ENCODE measurements at places on chromosomes 16 and 17.

- no peak for DNase-seq
Observed at GRCh38 chr17:47778184-47778635, 43.4 kb downstream of the OSBPL7 start.

DNA sequence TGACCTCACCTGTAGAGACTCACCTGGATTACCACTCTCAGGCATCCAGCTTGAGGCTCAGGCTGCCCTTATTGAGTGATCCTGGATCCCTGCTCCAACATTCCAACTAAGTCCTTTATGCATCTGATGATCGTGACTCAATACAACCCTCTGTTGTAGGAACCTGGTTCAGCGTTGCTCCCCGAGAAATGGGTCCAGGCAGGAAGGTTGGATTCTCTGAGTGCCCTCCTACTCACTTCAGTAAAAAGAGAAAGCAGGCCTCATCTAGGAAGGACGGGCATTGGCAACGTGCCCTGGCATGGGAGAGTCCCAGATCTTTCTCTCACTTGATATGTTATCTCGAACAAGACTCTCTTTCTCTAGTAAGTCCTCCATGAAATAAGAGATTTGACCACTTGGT lies at the start of gene OR3A1:
TSS of gene OR3A1 (minus strand) at position 101 of the 400 bp plus-strand sequence. CDS start 5,778 bp downstream, outside the sequence.
- no peak for DNase-seq

GRCh38 chr17:40244255-40244654 lies 25.2 kb downstream of the WIPF2 start:
- DNase-seq: no peak

DNA sequence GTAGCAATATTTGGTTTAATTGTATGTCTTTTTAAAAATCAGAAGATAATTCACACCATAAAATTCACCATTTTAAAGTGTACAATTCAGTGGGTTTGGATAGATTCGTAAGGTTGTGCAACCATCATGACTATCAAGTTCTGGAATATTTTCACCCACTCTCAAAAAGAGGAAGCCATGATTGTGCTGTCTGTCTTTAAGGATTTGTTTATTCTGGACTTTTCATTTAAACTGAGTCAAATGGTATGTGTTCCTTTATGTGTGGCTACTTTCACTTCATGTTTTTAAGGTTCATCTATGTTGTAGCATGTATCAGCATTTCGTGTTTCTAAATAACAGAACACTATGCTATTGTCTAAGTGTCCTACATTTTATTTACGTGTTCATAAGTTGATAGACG lies 68.1 kb upstream of the CPHXL start:
- no peak for DNase-seq

DNA sequence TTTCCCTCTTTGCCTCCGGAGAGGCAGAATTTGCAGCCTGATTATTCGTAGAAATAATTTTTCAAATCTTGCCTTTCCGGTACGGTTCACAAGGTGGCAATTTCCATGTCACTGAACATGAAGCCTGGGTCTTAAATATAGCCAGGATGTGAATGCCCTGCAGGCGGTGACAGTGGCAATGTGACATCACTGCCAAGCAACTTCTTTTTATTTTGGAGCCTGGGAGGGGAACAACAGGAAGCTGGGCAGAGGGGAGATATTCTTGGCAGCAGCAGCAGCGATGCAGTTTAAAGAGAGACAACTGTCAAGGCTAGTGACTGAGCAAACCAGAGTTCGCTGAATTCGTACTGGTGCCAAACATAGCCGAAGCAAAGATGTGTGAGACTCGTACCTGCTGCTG lies 171.1 kb downstream of the SNX29 start:
- DNase-seq: peak; percentile 12

- DNase-seq: no peak
Observed at GRCh38 chr17:13044572-13045065, 26.8 kb upstream of the ELAC2 start.

DNA sequence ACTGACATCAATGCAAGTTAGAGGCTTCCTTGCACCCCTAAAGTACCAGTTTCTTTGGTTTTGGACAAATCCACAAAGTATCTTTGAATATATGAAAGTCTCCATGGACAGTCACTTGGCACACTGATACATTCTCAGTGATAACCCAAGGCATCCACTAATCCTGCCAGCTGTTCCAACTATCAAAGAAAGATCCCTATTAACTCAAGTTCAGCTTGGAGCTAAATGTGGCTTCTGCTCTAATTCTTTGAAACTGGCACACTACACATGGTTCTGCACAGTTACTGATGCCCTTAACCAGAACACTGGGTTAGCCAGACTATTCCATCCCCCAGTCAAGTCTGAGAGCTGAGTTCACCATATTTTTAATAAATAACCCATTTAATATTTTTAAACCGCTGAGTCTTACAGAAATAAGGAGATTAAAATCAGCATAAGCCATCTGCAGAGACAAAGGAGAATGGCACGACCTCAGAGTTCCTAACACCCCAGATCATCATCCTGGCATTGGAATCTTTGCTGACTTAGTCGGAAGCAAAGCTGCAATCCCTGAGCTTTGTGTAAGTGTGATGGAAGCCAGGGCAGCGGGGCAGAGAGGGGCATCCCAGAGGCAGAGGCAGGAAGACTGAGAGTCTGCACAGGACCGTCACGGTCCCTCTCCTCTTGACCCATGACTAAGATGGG lies 6.3 kb downstream of the CACNG1 start:
- DNase-seq: no peak

DNA sequence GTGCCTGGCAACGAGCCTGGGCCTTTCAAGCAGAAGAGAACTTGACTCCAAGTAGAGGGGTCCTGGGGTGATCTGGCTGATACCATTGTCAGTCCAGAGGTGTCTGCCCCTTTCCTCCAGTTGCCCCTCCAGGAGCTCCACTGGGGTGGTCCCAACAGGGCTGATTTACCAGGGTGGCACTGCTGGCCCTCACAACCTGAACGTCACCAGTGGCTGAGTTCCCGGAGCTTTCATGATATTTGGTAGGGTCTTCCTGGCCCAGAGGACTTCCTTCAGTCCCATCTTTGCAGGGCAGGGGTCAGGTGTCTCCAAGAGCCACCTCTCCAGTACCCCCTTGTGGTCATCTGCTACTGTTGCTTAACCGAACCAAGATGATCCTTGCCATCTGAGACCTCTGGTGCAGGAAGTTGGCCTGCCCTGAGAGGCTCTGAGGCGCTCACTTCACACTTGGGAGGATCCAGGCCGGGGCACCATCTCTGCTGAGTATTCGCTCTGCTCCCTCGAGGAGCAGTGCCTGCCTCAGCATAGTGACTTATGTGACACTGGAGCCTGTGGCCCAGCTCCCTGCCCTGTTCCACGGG lies 3.5 kb downstream of the LIMD2 start:
- no peak for DNase-seq

- DNase-seq: no peak
Observed at GRCh38 chr17:44905006-44906000, 6.1 kb upstream of the EFTUD2 start.

GRCh38 chr16:87145181-87146176 lies 171.7 kb downstream of the C16orf95 start:
- DNase-seq: no peak

GRCh38 chr17:43935204-43935925 lies 6.9 kb downstream of the PPY start:
- DNase-seq: no peak

DNA sequence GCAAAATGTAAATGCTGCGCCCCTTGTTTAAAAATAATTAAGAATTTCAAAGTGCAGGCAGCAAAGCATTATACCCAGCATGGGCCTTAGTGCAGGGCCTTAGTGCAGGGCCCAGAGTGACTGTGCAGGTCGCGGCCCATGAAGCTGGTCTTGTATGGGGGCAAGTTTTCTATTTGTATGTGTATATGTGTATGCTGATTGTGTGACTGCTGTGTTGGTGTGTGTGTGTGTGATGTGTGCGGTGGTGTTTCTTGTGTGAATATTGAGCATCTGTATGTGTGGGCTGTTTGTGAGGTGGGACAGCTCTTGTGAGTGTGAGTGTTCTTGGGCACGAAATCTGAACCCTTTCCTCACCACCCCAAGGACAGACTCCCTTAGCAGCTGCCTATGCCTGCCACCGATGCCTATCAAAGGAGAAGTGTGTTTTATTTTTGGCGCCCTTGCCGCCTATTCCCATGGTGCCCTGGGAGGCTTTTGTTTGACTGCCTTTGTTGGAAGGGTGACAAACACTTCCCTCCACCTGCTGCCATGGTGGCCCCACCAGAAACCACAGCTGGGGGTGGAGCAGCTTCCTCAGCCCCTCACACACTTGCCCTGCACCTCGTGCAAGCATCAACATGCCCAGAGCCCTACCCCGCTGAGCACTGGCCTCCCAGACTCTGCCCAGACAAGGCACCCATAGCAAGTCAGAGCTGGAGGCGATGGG lies 18.0 kb downstream of the CCR7 start:
- DNase-seq: peak; percentile 75

GRCh38 chr17:59804901-59805465 lies 87.8 kb downstream of the TUBD1 start:
- no peak for DNase-seq

DNA sequence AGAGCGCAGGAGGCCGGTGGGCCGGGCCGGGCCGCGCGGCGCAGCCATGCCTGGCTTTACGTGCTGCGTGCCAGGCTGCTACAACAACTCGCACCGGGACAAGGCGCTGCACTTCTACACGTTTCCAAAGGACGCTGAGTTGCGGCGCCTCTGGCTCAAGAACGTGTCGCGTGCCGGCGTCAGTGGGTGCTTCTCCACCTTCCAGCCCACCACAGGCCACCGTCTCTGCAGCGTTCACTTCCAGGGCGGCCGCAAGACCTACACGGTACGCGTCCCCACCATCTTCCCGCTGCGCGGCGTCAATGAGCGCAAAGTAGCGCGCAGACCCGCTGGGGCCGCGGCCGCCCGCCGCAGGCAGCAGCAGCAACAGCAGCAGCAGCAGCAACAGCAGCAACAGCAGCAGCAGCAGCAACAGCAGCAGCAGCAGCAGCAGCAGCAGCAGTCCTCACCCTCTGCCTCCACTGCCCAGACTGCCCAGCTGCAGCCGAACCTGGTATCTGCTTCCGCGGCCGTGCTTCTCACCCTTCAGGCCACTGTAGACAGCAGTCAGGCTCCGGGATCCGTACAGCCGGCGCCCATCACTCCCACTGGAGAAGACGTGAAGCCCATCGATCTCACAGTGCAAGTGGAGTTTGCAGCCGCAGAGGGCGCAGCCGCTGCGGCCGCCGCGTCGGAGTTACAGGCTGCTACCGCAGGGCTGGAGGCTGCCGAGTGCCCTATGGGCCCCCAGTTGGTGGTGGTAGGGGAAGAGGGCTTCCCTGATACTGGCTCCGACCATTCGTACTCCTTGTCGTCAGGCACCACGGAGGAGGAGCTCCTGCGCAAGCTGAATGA lies 606 bp downstream of the THAP11 start:
- DNase-seq: no peak

DNA sequence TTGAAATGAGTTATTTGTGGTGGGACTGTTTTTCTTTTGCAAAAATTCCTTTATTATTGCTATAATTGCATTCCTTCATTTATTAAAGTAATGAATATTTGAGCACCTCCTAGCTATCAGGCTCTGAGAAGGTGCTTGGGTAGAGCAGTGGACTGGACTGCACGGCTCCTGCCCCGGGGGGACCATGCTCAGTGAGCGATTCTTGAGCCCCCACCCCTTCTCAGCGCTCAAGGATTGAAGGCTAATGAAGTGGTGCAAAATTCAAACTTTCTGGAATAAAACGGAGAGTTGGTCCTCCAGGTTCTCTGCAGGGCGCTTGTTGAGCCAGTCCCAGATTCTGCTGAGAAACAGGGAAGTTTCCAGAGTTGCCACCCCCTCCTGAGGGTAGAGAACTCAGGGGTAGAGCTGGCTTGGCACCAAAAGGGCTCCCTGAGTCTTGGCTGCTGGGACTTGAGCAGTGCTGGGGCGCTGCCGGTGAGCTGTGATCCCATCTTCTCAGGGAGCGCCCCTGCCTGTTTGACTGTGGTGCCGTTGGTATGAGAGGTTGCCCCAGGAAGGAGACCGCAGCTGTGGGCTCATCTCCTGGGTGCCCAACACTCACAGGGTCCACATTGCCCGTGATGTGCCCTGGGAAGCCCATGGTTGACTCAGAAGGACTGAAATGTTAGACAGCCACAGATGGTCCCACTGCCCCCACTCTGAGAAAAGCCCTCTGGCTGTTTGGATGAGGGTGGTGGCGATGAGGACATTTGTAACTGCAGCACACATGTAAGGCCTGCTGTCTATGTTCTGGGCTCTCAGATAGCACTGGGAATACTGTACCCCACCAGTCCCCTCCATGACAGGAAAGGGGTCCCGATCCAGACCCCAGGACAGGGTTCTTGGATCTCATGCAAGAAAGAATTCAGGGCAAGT lies 20.0 kb downstream of the KSR1 start:
- DNase-seq: no peak

GRCh38 chr17:75074532-75074931 lies 13.2 kb upstream of the SLC16A5 start:
- DNase-seq: no peak

GRCh38 chr16:53034306-53034705 lies 18.4 kb downstream of the CHD9NB start:
- no peak for DNase-seq

DNA sequence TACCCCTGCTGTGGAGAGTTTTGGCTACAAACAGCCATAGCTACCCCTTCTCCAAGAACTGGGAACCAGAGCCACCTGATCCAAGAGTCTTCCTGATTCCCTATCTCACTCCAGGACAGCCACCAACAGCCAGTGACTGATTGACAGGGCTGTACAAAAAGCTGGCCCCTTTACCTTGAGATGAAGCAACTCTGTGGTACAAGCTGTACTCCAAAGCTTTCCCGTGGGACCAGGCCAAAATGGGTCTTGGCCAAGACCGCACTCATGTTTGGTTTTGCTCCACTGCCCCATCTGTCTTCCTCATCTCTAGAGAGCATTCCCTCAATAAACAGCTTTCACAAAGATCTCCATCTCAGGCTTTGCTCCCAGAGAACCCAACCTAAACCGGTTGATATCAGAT lies 43.6 kb downstream of the RNF157 start:
- DNase-seq: no peak

- no peak for DNase-seq
Observed at GRCh38 chr16:53666786-53667415, 36.8 kb downstream of the RPGRIP1L start.

DNA sequence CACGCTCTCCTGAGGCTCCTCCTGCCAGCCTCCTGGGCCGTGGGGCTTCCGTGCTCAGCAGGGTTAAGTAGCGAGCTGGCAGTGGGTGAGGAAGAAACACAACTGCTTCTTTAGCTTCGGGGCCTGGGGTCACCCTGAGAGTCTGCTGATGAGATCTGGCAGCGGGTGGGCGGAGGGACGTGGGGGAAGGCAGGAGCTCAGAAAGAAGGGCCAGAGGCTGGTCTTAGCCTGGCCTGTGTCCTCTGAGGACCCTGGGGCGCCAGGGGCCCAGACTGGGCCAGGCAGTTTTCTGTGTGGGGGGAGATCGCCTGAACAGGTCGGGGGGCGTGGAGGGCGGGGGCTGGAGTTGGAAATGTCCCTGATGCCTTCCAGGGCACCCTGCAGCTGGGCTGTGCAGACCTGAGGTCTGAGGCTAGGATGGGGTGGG lies 97.8 kb upstream of the GSE1 start:
- no peak for DNase-seq

DNA sequence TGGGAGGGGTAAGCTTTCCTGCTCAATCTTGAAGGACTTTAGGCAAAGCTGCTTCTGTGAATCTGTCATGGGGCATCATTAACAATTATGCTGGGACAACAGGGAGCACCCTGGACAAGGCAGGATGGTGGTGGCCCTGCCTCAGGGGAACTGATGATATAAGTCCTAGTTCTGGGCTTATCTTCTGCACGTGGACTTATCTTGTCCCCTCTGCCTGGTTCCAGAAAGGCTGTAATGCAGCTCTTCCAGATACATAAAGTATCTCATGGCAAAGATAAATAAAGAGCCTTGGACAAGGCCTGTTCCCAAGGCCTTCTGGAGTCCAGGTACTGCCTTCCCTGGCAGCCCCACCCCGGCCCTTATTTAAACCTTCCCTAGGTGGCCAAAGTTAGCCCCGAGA lies 6.0 kb upstream of the ZNF385C start:
- DNase-seq: no peak
